ENCODE measurements at places on chromosomes 3 and 15.

DNA sequence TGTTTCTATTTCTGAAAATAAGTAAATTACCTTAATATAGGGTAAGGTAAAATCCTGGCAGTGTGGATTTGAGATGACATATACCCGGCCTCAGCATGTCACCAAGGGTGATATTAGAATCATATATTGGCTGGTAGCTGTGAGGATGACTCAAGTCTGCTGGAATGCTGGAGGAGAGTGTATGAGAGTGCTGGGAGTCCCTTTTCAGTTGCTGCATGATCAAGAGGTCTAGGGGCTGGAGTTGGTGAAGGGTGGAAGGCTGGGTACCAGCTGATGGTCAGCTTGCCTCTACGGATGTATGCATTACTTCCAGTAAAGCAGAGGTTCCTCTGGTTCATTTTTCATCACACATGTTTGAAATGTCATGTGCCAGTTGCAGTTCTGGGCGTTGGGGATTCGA, 40.6 kb downstream of the SLC25A26 start:
- no peak for DNase-seq

GRCh38 chr3:111808439-111808838, 50.6 kb upstream of the PHLDB2 start:
- DNase-seq: no peak

- DNase-seq: no peak
These were observed 81.8 kb downstream of the MINAR1 start for GRCh38 chr15:79513940-79514339.

DNA sequence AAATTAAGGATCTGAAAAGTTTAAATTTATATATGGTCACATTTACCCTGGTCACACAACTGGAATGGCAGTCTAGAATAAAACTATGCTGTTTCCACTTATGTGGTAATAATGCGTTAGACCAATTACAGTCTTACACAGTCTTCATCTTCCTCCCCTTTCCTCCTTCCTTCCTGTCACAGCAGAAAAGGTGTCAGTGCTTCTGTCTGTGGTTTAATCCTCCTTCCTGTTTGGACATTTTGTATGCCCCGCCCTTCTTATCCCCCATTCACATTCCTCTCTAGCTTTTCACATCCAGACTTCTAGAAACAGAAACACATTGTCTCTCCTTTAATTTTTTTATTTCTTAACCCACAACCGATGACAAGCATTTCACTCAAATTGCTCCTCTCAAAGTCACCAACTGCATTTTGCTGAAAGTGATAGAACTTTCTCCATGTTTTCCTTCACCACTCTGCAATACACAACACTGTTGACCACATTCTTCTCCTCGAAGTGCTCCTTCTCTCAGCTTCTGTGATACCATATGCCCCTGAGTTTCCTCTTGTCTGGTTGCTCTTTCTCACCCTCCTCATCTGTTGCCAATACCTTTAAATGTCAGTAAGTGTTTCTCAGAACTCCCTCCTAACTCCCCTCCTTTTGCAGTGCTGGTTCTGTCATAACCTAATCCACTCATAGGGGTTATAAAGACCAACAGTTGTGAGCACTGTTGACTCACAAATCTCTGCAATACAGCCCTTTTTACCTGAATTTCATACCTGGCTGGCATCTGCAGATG, 271.6 kb downstream of the UBE2E2 start:
- no peak for DNase-seq

- DNase-seq: no peak
These were observed 88.7 kb upstream of the IQSEC1 start for GRCh38 chr3:13161771-13162535.

GRCh38 chr3:71142441-71143161, 440.9 kb downstream of the FOXP1 start:
- no peak for DNase-seq

- no peak for DNase-seq
These were observed 352.0 kb downstream of the GAP43 start for GRCh38 chr3:115975353-115975752.

DNA sequence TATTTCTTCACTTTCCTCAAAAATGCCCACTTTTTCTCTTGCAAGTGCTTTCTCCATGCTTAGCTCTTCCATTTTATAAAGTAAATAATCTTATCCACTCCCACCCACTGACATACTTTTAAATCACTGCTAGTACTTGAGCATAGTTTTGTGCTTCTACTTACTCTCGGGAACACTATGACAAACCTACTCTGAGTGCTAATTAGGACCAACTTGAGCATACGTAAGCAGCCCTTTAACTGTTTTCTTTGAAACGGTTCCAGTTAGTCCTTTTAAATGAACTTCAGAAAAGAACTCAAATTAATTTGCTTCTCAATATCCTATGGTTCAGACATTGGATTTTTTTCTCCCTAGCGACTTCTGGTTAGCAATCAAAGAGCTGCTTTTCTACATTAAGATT, 280.0 kb upstream of the SOX2 start:
- no peak for DNase-seq

DNA sequence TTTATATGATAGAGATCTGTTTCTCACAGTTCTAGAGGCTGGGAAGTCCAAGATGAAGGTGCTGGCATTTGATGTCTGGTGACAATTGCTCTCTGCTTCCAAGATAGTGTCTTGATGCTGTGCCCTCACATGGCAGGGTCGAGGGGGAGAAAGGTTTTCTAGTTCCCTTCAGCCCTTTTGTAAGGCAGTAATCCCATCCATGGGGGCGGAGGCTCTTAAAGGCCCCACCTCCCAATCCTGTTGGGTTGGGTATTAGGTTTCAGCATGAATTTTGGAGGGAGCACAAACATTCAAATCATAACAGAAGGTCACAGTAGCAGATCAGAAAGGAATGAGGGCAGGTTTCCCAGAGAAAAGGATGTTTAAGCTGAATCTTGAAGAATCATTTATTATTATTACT, 601.7 kb upstream of the ZNF717 start:
- no peak for DNase-seq

GRCh38 chr3:10932596-10932995, 60.0 kb upstream of the SLC6A1 start:
- DNase-seq: no peak

- no peak for DNase-seq
These were observed 1.8 kb downstream of the APBA2 start for GRCh38 chr15:28887339-28888174.

DNA sequence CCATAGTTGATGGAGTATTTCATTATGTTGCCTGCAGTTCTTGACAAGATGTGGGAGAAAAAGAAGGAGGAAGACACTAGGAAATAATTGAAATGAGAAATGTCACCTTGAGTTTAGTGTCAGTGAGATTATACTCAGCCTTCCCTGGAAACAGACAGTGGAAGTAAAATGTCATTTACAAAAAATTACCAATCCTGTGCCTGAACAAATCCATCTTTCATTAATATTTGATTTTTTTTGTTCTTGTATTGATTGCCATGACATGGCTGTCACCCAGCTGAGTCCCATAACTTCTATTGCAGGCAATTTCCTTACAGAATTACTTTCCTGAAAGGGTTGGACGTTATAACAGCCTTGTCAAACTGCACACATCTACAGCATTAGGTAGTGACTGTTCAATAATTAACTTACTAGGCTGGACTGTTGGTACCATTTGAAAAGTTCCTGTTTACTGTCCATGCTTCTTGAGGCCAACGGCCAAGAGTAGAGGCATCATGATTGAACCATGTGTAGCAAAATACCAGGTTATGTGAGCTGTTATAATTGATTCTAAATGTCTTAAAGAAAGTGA, 572.2 kb upstream of the LMCD1 start:
- no peak for DNase-seq

- DNase-seq: no peak
These were observed 147.8 kb upstream of the TGFBR2 start for GRCh38 chr3:30458376-30459171.

GRCh38 chr3:115666920-115667737, 43.8 kb downstream of the GAP43 start:
- no peak for DNase-seq

DNA sequence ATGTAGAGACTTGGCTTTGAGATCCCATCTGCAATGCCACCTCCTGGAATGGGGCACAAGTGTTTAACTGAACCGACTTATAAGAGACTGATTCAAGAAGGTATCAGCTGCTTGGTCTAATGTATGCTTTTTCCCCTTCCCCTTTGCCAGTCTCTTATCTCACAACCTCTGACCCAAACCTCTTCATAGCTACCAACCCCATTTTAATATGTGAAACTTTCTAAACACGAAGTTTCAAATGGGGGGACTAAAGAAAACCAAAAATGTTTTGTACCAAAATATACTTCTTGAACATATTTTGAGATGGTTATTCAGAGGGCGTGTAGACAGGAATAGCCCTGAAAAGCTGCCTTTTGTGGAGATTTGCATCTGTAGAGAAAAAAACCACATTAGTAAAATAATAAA, 73.1 kb downstream of the OXSM start:
- no peak for DNase-seq

DNA sequence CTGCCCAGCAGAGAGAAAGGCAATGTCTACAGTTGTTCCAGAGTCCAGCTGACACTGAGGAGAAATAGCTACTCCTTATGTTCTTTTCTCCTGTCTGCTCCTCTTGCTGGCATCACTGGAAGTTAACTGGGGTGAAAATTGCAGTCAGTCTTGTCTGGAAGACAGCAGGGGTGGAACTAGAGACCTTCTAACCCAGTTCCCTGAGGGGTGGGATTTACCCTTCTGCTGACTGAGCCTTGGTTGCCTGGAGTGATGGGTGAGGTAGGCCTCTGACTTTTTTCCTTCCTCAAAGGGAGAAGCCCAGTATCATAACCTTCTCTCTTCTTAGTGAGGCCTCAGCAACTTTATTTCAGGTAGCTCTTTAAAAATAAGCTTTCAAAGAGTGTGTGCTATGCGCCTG, 16.2 kb downstream of the ZNF609 start:
- no peak for DNase-seq

- no peak for DNase-seq
These were observed 38.8 kb upstream of the TNFSF10 start for GRCh38 chr3:172561897-172562640.

GRCh38 chr3:22951910-22952309, 251.2 kb upstream of the UBE2E2 start:
- no peak for DNase-seq

DNA sequence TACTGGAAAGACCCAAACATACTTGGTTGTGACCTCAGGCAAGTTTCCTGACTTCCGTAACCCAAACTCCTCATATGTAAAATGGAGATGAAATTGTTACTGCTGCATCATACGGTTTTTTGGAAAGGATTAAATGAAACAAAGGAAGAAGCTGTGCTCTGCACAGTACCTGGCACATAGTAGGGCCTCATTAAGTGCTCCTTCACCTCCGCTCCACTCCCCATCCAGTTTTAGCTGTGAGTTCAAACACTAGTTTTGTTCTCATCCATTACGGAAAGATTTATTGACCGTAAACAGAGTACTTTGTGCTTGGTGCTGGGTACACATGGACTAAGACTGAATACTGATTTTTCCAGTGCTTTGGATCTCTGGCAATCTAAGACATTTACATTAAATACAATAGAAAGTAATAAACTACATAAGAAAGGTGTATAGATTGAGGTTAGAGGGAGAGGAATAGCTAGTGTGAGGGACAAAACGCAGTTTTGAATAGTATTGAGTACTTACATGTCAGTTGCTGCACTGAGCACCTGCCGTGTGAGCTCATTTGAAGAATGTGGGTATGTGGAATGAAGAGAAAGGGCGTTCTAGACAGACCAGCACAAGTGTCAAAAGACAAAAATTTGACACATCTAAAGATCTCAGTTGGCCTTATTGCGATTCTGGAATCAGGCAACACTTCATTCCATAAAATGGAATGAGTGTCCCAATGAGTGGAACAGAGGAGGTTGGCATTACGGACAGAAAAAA, 594 bp upstream of the ICE2 start:
- DNase-seq: no peak

GRCh38 chr3:112619295-112619694, 21.6 kb downstream of the CCDC80 start:
- no peak for DNase-seq

- DNase-seq: no peak
These were observed 168.5 kb downstream of the FAM43A start for GRCh38 chr3:194854206-194854605.

- no peak for DNase-seq
These were observed 152.4 kb downstream of the RORA start for GRCh38 chr15:61076598-61077170.

DNA sequence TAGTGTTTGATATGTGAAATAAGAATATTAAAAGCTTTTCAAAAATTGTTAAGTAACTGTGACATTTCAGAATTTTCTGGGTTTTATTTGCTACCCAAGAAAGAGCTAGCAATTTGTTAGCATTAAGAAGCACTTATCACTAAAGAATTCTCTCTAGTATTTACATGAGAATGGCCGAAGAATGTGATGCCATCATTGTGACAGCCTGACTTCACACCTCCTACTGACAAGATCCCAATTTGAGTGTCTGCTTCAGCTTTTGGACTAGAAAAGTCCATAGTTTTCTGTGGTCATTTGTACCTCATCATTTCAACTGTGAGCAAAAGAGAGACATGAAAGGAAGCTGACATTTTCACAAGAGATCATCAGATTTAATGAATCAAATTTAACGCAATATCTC, 548.1 kb upstream of the AGTR1 start:
- no peak for DNase-seq

DNA sequence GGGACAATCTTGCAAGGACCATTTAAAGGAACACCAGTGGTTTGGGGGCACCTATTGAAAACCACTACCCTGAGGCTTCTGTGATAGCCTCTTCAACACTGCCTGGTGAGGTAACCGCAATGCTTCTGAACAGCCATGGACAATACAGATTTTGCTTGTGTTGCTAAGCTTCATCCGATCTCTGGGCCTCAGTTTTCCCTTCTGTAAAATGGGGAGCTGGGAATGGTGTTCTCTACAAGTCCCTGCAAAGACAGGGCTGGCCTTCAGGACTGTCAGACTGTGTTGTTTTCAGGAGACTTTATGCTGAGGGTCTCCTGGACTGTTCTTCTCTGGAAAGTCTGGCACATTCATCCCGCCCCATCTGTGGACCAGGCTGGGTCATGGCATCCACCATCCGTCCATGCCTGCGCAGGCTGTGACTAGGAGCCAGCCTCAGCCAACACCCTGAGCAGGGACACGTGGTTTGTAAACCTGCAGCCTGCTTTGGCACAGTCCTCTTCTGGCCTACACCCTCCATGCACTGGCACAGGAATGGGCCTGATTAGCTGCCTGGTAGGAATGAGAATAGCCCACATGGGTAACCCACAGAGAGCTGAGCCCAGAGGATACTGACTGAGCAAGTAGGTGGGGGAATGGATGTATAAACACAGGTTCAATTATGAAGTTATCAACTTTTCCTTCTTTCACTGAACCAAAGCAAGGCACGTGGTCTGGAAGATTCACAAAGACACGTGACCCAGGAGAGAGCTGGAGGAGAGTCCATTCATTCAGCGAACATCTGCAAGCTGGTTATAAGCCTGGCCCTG, 55.3 kb downstream of the ROPN1B start:
- DNase-seq: no peak

DNA sequence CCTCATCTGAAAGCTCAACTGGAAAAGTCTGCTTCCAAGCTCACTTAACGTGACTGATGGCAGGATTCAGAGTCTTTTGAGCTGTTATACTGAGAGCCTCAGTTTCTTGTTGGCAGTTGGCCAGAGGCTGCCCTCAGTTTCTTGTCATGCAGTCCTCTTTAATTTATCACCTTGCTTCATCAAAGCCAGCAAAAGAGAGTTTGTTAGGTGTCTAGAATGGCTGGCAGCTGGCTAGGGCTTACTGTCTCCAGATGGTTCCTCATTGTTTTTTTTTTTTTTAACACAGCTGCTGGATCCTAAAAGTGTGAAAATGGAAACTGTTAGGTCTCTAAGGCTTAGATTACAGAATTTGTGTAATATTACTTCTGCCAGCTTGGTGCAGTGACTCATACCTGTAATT, 310.6 kb downstream of the PDCD6IP start:
- no peak for DNase-seq

All from HCT116 (cell line).